ENCODE measurements at places on chromosomes 16 and 17. TPM values are rescaled to one million over a fixed set of nuclear protein-coding genes. Genes with fewer than 3 reads are reported as not detected.

ARL5C gene
- not detected for polyA plus RNA-seq

KCNH4 gene
- polyA plus RNA-seq: 0.06 TPM

PLLP gene
- 14.4 TPM for polyA plus RNA-seq

PRSS8 gene
- 0.11 TPM for polyA plus RNA-seq

DNAAF8 gene
- polyA plus RNA-seq: 0.49 TPM

DNA sequence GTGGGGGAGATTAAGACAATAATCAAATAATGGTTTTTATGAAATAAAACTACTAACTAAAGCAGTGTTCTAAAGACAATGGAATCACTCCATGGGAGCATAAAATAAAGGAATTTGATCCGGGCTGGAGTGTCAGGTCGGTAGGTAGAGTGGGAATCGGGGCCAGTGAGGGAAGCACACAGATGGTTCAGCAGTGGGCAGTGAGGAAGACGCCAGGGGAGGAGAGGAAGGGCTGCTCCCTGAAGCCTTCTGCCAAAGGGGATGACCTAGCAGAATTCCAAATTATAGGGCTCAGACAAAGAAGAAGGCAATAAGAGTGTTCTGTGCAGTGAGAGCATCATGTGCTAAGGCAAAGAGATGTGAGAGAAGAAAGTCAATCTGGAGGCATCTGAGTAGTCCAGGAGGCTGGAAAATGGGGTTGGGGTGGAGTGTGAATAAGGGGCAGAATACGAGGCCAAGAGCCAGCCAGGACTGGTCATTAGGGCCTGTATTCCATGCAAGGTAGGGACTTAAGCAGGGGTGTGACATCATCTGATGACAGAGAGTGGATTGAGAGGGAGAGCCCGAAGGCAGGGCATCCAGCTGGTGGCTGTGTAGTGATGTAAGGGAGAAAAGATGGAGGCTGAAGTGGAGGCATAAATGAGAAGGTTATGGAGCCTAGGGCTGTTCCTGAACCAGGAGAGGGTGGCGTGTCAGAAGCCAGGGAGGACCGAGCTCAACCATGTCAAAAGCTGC lies 137.6 kb downstream of the COPRS start:
- no peak for DNase-seq

DNA sequence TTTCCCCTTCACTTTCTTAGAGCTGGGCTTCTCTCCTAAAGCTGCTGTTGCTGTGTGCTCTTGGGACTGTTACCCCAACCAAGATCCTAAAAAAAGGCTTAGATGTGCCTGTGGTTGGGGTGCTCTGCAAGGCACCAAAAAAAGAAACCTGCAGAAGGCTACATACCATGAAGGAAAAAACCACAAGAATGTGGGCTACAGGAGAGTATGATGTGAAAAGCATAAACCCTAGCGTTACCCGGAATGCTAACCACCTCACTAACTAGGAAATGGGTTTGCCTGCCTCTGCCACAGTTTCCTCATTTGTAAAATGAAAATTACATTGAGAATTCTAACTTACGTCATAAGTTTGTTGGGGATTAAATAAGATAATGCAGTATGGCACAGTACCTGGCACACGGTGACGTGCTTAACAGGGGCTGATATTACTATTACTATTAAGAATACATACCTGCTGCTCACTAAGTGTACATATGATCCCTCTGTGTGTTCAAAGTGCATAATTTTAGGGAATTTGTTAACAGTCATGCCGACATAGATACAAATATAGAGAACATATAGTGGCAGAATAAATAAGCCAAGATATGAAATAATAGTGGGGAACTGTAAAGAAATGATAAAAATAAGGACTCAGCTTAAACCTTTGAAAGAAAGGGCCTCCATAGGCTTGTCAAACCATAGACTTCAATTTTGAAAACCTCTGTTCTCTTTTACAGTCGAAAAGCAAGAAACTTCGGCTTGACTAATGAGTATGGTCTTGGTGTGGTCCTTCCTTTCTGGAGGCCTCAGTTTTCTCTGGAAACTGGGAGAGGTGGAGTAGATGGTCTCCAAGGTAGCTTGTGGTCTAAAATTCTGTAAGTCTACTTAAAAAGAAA lies 177.8 kb upstream of the TBX2 start:
- DNase-seq: no peak

DNA sequence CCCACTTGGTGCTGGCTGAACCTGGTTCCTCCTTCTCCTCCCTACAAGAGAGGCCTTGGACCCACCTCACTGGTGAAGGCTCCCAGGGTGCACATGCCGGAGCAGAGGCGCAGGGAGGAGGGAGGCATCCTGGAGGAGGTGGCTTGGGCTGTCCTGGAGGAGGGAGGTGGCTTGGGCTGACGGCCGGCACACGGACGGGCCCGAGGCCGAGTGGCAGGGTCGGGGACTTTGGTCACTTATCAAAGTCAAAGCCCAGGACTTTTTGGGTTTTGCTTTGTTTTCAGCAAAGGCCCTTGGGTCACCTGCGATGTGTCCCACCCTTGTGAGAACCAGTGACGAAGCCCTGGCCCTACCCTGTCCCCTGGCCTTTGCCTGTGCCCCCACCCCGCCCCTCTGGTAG lies 28.5 kb downstream of the ENDOV start:
- DNase-seq: no peak

- no peak for DNase-seq
These were observed 13.0 kb upstream of the NETO2 start for GRCh38 chr16:47156680-47157215.

GRCh38 chr16:10169904-10170410 lies 12.3 kb downstream of the GRIN2A start:
- DNase-seq: no peak

DNA sequence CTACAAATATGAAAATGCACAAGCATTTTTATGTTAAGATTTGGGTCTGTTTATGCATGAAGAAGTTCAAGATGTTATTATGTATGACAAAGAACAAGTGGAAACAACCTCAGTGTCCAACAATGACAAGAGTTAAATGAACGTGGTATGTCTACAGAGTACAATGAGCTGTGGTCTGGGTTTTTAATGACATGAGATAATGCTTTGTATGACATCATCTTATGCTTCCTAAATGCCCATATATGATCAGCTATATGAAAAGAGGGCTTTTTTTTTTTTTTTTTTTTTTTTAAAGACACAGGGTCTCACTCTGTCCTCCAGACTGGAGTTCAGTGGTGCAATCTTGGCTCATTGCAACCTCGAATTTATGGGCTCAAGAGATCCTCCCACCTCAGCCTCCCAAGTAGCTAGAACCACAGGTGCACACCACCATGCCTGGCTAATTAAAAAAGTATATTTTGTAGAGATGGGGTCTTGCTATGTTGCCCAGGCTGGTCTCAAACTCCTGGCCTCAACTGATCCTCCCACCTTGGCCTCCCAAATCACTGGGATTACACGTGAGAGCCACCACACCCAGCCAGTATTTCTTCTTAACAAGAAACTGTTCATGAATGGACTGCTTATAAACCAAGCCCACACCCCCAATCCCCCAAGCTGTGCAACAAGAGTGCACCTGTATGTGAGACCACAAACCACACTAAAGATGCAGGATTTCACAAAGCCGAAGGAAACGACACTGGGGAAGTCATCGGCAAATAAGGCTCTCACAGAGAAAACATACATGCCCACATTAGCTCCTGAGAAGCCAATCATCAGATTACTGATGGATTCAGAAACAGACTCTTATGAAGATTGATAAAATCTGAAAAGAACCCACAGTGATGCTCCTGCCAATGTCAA lies 114.5 kb downstream of the CPPED1 start:
- peak; percentile 10 for DNase-seq

DNA sequence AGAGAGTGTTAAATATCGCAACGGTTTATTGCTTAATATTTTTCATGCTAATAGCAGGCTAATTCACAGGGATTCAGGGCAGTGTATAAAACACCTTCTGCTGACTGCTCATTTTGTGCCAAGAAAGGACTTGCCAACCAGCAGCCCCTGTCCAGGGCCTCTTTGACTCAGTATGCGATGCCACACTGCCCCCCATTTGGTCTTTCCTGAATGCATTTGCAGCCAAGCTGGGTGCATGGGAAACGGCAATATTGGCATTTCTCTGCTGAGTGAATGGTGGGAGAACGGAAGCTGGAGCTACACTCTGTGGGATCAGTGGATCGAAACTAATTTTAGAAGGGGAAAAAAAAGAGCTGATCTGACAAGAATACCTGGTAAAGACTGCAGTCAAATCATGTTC lies 152.9 kb upstream of the C16orf82 start:
- DNase-seq: no peak

DNA sequence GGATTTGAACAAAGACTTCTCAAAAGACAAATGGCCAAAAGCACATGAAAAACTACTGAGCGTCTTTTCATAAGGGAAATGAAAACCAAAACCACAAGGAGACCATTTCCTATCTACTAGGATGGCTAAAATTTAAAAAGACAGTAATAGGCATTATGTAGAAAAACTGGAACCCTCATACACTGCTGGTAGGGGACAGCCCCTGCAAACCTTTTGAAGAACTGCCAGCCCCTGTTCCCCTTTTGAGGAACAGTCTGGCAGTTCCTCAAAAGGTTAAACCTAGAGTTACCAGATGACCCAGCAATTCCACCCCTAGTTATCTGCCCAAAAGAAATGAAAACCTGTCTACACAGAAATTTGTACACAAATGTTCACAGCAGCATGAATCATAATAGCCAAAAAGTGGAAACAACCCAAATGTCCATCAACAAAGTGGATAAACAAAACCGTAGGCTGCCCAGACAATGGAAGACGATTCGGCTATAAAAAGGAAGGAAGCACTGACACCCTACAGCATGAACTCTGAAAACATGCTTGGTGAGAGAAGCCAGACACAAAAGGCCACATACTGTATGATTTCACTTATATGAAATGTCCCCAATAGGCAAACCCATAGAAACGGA lies 22.9 kb downstream of the CDIP1 start:
- peak; percentile 89 for DNase-seq

GRCh38 chr17:31225831-31226230 lies 71.2 kb downstream of the OMG start:
- no peak for DNase-seq

DNA sequence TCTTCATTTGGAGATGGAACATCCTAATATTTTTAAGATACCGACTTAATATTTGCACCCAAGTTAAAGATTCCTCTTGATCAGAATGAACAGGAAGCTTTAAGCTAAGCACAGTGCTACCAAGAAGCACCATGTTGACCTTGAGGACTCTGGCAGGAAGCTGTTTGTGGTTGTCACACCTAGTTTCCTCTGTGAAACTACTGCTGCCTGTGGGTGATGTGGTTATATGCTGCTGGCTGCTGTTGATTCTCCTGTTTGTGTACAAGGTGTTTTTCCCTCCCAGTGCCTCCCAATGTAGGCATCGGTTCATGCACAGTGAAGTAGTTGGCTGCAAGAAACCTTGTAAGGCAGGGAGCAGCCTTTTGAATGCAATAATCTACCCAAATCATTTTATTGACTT lies 23.4 kb downstream of the RBL2 start:
- no peak for DNase-seq

- peak; percentile 34 for DNase-seq
These were observed 31.7 kb downstream of the ERCC4 start for GRCh38 chr16:13951611-13952010.
